ENCODE measurements at places on chromosomes 7 and 10.

GRCh38 chr10:1290071-1290471, 233.9 kb downstream of the WDR37 start:
- no peak for DNase-seq

GRCh38 chr10:82319074-82319473, 444.1 kb downstream of the NRG3 start:
- no peak for DNase-seq

DNA sequence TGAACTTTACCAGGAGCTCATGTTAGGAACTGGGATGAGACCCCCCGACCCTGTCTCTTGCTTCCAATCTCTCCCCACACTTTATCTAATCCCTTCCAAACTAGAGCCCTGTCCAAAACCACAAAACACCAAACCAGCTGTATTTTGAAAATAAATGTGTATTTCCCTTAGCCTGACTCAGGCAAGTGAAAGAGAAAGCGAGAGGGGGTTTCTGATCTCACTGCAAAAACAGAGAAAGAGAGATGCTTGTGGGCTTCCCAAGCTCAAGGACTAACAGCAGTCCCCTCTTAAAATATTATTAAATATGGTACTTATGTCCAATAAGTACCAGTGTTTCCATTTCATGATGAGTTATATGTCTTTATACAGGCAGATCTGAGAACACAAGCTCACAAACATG, 122.0 kb downstream of the AGMO start:
- DNase-seq, result no peak

DNA sequence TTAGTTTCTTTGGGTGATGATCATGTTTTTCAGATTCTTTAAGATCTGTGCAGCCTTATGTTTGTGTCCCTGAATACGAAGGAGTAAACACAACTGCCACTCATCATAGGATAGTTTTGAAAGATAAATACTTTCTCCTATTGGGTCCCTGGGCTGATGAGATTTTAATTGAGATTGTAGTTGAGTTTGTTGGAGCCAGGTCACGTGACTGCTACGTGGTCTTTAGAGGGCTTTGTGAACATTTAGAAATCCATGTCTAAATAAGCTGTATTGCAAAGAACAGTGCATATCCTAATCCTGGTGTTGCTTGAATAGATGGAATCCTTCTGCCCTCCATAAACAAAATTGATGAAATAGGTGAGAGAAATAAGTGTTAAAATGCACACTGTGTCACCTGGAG, 17.4 kb upstream of the ZNF716 start:
- no peak for DNase-seq

GRCh38 chr7:150715293-150715692, 1.1 kb upstream of the GIMAP1 start:
- DNase-seq, result no peak

- DNase-seq, result no peak
These were observed 50.8 kb downstream of the ZNF503 start for GRCh38 chr10:75350791-75351190.

DNA sequence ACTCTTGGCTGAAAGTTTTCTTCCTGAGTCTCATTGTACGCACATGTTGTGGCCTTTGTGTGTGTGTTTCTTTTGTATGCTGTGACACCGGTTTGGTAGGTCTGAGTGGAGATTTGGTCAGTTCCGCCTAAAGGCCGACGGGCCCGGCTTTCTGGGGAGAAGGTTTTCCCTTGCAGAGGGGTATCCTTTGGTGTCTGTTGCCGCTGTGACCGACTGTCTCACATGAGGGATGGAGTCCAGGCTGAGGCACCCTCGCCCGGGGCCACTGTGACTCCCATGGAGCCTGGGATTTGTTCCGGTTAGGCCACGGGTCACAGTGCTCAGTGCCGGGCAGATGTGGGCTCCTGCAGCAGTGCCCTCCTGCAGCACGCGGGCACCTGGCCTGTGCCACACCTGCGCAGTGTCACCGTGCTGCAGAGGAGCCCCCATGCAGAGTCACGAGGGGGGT, 19.4 kb downstream of the INPP5A start:
- DNase-seq, result no peak
